Renal cortex interstitium (tissue), 15 donors: ENCODE measurements at places on chromosomes 16 and 17. TPM values are rescaled to one million over a fixed set of nuclear protein-coding genes. Genes with fewer than 3 reads are reported as not detected.

CACNG1 gene
- polyA plus RNA-seq: not detected

ADAT1 gene
- 44.4 TPM for polyA plus RNA-seq

CCR7 gene
- polyA plus RNA-seq: 0.33 TPM

CSNK2A2 gene
- polyA plus RNA-seq: 68.2 TPM

CMTR2 gene
- 42.2 TPM for polyA plus RNA-seq

CACNG3 gene
- polyA plus RNA-seq: not detected

SKAP1 gene
- polyA plus RNA-seq: 12.3 TPM

CD300A gene
- polyA plus RNA-seq: 1.8 TPM

DBNDD1 gene
- polyA plus RNA-seq: 14.7 TPM

TMC7 gene
- polyA plus RNA-seq: 2.5 TPM

BEAN1 gene
- polyA plus RNA-seq: 1.7 TPM

SMTNL2 gene
- polyA plus RNA-seq: 56.2 TPM

KRT27 gene
- polyA plus RNA-seq: not detected

NEUROD2 gene
- polyA plus RNA-seq: 0.05 TPM

LGALS9B gene
- polyA plus RNA-seq: not detected

C17orf67 gene
- polyA plus RNA-seq: 1.3 TPM

ASPHD1 gene
- 1.3 TPM for polyA plus RNA-seq

TP53TG3F gene
- polyA plus RNA-seq: not detected

CAPNS2 gene
- polyA plus RNA-seq: not detected

CIBAR2 gene
- polyA plus RNA-seq: 0.55 TPM

CDRT15 gene
- polyA plus RNA-seq: 1.1 TPM

FAM117A gene
- 19.2 TPM for polyA plus RNA-seq

RND2 gene
- polyA plus RNA-seq: 4.0 TPM

WSCD1 gene
- polyA plus RNA-seq: 11.9 TPM

WNK4 gene
- polyA plus RNA-seq: 7.8 TPM

MON1B gene
- polyA plus RNA-seq: 27.0 TPM

ABCA10 gene
- 3.0 TPM for polyA plus RNA-seq

ESRP2 gene
- 23.0 TPM for polyA plus RNA-seq

NAGS gene
- polyA plus RNA-seq: 3.3 TPM

MYH13 gene
- 0.40 TPM for polyA plus RNA-seq

PRR15L gene
- 18.0 TPM for polyA plus RNA-seq

E2F4 gene
- polyA plus RNA-seq: 67.2 TPM

OMG gene
- polyA plus RNA-seq: 0.17 TPM

SMG6 gene
- polyA plus RNA-seq: 28.0 TPM

MAPK8IP3 gene
- polyA plus RNA-seq: 57.6 TPM

TBC1D3K gene
- polyA plus RNA-seq: not detected

HBA2 gene
- polyA plus RNA-seq: 1,661 TPM

SLFN13 gene
- 24.4 TPM for polyA plus RNA-seq

MED31 gene
- 26.7 TPM for polyA plus RNA-seq

CMTM3 gene
- 72.1 TPM for polyA plus RNA-seq

PRAC2 gene
- polyA plus RNA-seq: not detected

HAP1 gene
- 1.2 TPM for polyA plus RNA-seq

CNTNAP4 gene
- polyA plus RNA-seq: 0.26 TPM

C16orf74 gene
- 4.5 TPM for polyA plus RNA-seq

KREMEN2 gene
- 2.6 TPM for polyA plus RNA-seq

GLOD4 gene
- polyA plus RNA-seq: 113 TPM

MFSD6L gene
- 3.6 TPM for polyA plus RNA-seq

OR3A2 gene
- polyA plus RNA-seq: 0.39 TPM

SHPK gene
- polyA plus RNA-seq: 16.5 TPM

FAM83G gene
- polyA plus RNA-seq: 7.4 TPM

HS3ST6 gene
- 0.32 TPM for polyA plus RNA-seq

RAB26 gene
- 3.0 TPM for polyA plus RNA-seq

MYCBPAP gene
- polyA plus RNA-seq: 1.4 TPM

IGSF6 gene
- 7.1 TPM for polyA plus RNA-seq

HOXB5 gene
- 30.0 TPM for polyA plus RNA-seq

MYO15B gene
- polyA plus RNA-seq: 123 TPM
